ENCODE measurements at places on chromosomes 3 and 15.

- no peak for DNase-seq
Measured at GRCh38 chr3:177482048-177482691, 284.9 kb upstream of the TBL1XR1 start.

DNA sequence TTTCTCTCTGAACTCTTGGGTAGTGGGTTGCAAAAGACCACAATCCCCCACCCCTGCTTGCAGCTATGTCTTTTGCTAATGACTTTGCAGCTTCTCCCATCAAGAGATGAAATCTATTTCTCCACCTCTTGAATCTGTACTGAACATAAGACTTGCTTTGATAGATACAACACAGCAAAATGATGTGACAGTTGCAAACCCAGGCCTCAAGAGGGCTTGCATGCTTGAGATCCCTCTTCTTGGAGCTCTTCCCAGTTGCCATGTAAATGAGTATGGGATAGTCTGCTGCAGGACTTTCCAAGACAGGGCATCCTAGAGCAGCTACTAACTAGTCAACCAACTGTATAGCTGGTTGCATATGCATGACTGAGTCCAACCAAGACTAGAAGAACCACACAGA is 783.6 kb downstream of the PDCD6IP start:
- no peak for DNase-seq

DNA sequence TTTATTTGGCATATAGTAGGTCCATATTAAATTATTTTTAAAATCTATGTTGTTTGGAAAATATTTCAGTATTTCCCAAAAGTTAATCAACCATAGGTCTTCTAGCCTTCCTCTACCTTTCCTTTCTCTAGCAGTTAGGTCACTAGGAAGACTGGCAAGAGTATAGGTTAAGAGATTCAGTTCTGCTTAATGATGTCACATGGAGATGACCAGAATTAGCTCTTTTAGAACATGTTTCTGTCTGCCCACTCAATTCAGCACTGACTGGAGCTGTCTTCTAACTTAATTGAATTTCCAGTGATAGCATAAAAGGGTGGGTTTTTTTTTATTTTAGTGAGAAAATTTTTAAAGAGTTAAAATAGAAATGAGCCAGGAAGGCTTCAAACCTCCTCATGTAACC is 23.8 kb upstream of the ZBED2 start:
- no peak for DNase-seq

DNA sequence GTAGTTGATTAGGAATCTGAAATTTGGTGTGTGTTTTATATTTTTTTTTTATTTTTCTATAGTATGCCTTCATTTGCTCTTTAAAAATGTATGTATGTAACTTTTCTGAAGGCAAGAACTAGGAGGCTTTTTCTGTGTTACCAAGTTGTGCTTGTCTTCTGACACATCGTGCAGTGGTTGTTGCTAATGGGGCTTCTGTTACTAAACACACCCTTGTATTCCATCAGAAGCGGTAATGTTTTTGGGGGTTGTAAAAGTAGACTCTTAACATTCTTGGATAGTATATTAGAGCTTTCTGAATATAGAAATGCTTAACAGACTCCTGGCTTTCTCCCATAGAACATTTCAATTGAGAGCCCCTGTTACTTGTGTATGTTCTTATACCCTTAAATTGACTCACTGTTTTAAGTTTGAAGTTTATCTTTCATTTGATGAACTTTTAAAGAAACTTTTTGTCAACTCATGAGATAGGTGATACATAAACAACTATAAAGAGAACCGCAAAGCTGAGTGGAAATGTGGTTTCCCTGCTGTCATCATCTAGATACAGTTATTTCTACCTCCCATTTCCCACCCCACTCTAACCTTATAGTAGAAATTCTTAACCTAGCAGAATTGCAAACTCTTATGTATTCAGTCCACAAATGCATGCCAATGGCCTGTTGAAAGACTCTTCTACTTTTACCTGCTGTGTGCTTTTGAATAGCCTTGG is 2.5 kb downstream of the TIPARP start:
- DNase-seq, result peak; percentile 27

DNA sequence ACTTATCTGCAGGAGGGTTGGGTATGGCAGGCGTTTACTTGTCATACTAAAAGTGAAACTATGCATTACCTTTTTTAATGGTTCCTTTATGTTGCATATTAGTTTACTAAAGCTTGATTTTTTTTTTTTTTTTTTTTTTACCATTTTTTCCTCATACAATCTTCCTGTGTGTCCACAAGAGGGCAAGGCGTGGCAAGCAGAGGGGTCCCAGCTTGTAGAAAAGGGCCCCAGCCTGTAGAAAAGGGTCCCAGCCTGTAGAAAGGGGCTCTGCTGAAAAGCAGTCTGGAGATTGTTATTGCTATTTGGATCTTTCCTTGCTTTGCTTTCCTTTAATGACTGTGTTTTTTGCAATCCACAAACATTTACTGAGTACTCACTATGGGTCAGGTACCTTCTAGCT is 21.9 kb downstream of the MKRN2 start:
- DNase-seq, result no peak

DNA sequence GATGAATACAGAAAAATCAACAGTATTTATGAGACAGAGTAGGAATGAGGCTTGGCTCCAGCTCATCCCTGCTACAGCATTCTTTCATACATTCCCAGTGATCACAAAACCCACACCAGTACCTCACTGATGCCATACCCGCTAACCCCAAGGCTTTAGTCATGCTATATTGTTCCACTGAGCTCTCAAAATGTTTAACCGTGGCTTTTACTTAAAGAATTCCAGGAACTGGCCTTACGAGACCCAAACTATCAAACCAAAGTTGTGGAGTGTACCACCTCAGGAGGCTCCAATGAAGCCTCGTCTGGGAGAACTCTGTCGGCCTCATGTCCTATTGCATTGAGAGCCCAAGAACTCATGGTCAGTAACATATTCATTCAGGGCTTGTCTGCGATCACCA is 278.9 kb downstream of the ULK4 start:
- no peak for DNase-seq

GRCh38 chr3:12131351-12132090 is 27.2 kb downstream of the TIMP4 start:
- no peak for DNase-seq
